ENCODE measurements at places on chromosomes 12 and 14.
A peak's percentile ranks its signal among the peaks of the same experiment; 100 is the strongest.

DNA sequence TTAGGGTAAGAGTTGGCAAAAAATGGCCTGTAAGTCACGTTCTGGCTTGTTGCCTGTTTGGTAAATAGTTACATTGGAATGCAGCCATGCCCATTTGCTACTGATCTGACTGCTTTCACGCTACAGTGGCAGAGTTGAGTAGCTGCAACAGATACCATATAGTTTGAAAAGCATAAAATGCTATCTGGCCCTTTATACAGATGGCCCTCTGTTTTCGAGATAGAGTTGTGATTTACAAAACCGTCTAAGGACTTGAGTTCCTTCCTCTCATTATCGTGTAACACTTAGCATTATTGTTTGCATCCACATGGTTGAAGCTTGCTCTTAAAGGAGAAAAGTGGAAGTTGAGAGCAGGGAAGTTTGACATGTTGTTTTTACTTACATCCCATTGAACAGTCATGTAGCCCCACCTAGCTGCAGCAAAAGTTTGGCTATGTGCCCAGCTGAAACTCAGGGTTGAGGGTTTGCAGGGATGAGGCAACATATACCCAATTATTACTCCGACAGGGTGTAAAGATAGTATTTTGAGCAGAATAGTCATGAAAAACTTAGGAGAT lies 11.3 kb upstream of the SCFD1 start:
- DNase-seq, result peak; percentile 81

GRCh38 chr12:96364092-96364700 lies 36.0 kb downstream of the CDK17 start:
- no peak for DNase-seq

DNA sequence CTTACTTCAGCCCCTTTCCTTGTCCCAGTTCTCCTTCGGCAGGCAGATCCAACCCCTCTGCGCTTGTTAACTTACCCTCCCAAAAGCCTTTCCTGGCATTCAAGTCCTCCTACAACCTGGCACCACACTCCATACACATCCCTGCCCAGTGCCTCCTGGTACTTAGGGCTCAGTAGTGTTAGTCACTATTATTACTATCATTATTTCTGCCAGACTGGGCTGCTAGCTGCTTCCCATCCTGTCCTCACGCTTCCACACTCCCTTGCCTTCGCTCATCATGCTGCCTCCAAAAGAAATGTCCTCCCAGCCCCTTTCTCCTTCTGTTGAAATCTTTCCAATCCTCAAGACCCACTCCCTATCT lies 1.6 kb upstream of the HDAC7 start:
- no peak for DNase-seq

DNA sequence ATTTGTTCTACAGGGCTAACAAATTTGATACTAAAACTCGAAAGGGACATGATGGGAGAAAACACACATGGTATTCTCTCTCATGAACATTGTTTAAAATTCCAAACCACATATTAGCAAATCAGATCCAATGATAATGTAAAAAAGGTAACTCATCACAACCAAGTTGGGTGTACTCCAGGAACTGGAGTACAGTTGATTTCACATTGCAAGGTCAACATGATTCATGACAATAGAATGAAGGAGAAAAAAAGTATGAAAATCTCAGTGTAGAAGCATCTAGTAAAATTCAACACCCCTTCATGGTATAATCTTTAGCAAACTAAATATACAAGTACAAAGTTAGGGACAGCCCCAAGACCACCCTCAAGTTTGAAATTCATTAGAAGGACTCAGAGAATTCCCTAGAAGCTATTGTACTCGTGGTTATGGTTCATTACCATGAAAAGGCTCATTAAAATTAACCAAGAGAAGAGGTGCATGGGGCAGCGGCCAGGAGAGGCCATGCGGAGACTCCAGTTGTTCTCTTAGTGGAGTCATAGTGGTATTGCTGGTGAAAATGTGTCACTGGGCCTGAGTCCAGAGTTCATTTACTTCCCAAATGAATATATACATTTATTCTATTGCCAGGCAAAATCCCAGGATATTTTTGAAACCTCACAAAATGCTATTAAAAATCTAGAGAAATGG lies 3.1 kb upstream of the CDCA4 start:
- DNase-seq, result no peak

DNA sequence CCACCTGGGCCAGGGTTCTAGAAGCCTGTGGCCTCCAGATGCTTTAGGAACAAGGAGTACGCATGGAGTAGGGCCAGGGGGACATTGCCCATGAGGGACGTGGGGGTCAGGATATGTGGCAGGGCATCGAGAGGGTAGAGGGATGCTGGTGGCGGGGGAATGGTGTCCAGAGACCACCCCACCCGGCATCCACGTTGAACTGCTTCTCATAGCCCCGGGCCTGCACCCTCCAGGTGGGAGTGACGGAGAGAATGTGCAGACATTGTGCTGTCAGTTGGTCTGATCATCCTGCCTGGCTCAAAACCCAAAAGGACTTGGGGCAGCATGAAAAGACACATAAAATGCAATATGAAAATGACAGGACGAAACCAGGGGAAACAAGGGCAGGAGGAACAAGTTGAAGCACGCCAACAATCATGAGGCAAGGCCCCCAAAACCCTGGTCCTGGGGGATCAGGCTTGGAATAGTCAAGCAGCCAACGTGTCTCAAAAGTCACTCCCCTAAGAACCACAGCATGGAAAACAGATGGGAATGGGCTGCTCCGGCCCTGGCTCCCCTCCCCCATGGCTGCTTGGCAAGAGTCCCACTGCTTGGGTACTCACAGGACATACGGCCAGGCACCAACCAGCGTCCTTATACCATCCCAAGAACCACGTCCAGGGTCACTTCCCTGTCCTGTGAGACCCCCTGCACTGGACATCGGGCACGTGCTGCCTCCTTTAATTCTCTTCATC lies 117.9 kb downstream of the DICER1 start:
- no peak for DNase-seq

GRCh38 chr14:63745858-63746425 lies 18.1 kb upstream of the SGPP1 start:
- no peak for DNase-seq

DNA sequence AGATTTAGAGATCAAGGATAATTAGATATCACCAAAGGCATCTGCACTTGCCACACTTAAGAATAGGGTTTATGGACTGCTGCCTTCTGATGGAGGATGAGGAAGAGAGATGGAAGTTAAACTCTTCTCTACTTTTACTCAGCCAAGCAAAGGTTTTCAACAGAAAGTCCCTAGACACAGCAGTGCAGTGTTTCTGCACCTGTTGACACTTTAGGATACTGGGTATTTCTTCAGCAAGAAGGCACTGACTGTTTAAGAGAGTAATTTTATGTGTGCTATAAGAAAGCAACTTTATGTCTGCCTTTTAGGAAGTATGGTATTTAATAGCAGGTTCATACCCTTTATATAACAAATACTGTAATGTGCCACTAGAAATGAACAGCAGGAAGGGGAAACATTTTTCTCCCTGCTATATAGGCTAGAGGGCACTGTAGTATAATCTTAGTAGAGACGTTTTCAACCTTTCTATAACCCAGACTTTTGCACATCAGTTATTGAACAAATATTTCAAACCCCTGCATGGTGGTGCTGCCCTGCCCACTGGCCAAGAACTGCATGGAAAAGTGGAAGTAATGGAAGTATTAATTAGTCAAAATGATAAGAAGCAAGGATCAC lies 225.0 kb upstream of the GRIP1 start:
- DNase-seq, result no peak

DNA sequence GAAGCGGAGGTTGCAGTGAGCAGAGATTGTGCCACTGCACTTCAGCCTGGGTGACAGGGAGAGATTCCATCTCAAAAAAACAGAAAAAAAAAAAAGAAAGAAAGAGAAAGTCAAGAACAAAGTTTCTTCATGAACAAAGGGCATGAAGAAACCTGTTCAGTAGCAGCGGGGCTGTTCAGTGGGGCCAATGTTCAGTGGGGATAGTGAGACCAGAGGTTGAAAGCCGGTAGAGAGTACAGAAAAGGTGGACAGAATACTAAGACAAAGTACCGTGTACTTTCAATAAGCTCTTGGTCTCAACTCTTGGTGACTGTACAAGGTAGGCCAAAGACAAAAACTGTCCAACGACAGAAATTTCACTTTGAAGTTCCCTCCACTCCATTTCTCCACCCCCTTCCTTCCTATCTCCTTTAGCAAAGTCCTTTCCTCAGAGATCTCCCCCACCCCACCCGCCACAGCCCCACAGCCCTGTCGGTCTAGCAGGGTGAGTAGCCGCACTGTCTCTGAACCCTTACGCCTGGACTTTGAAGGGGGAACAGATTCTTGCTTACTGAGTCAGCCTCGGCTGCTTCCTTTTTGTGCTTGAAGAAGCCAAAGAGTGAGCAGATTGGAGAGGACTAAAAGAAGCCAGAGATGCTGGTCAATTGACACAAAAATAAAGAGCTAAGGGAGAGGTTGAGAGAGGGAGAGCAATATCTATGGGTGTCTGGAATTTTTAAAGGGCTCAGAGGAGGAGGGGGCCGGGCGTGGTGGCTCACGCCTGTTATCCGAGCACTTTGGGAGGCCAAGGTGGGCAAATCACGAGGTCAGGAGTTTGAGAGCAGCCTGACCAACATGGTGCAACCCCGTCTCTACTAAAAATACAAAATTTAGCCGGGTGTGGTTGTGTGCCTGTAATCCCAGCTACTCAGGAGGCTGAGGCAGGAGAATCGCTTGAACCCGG lies 44.2 kb upstream of the FOS start:
- no peak for DNase-seq

- DNase-seq, result no peak
Observed at GRCh38 chr12:82655751-82656150, 31.0 kb upstream of the TMTC2 start.
